ENCODE measurements at places on chromosomes 13 and 19.
A peak's percentile ranks its signal among the peaks of the same experiment; 100 is the strongest.

GRCh38 chr13:24167666-24168391, 7.3 kb downstream of the SPATA13 start:
- DNase-seq, result no peak

DNA sequence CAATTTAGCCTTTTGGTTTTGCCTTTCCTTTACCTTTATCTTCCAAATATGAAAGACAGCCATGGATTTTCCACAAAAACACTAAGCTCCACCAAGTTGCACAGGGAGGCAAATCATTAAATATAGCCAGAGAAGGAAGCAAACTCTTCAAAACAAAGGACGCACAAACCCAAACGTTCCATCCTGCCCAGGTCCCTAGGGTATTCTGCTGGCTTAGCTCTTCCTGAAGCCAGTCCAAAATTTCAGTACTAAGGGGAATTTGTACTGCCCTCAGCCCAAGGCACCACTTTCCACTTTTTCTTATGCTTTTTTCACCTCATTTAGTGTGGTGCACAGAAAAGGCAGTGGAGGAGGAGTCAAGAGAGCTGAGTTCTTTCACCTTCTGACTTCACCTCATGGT, 169.9 kb downstream of the FLT1 start:
- no peak for DNase-seq

GRCh38 chr19:16025108-16026101, 50.9 kb upstream of the TPM4 start:
- no peak for DNase-seq

DNA sequence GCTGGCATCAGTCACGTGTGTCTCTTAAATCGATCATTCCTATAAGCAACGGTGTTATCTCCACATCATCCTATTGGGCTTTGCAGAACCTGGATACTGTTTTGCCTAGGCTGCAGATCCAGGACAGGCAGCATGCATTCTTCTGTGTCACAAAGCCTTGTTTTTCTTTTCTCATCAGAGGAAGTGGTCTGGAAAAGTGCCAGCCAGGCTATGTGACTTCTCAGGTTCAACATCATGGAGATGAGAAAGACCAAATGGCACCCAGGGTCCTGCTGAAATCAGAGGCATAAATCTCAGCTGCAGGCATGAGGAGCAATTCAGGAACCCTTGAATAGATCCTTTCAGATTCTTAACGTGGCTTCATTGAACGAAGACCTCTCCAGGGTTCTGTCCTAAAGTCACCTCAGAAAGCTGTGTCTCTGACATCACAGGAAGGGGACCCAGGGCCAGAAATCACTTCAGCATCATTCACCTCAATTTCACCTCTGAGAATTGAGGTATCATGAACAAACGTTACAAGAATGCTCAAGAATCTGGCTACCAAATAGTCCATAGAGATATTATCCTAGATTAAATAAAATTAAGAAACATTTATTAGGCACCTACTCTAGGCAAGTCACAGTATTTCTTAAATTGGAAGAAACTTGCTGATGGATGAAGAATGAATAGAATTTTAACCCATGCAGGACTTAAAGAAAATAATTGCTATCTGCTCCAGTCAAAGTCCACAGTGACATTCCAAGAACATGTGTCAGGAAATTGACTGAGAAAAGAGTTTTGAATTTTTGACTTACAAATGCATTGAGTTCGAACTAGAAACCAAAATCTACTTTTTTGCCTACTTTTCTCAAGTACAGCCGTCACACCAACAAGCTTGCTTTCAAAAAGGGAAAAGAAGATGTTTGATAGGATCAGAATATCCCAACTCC, 124.1 kb downstream of the COG6 start:
- DNase-seq, result no peak

DNA sequence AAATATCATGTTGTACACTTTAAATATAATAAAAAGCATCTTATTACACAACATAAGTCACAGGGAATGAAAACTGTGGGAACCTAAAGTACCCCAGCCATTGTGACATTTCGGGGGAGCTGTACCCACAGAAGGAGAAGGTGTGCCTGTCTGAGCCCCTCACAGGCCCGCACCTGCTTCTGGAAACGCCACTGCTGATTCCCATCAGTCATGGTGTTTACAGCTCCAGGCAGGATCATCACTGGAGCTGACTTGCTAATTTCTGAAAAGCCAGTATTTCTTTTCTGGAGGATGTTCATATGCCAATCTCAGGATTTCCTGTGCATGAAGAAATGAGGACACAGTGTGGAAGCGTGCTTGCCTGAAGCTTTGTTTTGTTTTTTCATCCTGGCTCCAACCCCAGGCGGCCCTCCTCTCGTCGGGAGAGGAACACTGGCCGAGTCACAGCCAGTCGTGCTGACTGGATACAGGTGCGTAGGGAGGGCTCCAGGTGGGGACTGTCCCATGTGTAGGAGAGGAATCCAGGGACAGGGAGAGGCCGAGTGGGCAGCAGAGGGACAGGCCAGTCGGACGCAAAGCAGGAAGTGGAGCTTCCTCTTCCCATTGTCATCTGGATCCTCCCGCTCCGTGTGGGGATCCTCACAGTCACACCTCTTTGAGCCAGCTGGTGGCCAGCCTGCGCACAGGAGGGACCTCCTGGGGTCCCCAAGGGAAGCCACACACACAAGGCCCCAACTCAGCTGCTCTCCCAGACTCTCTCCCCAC, 4.2 kb upstream of the ATP12A start:
- DNase-seq, result no peak

- DNase-seq, result no peak
These were observed 49.8 kb upstream of the TRPC4 start for GRCh38 chr13:37919329-37919880.

- DNase-seq, result no peak
These were observed 18.6 kb upstream of the STRN4 start for GRCh38 chr19:46764817-46765291.

GRCh38 chr13:28376604-28377003, 118.3 kb downstream of the FLT1 start:
- DNase-seq, result no peak

DNA sequence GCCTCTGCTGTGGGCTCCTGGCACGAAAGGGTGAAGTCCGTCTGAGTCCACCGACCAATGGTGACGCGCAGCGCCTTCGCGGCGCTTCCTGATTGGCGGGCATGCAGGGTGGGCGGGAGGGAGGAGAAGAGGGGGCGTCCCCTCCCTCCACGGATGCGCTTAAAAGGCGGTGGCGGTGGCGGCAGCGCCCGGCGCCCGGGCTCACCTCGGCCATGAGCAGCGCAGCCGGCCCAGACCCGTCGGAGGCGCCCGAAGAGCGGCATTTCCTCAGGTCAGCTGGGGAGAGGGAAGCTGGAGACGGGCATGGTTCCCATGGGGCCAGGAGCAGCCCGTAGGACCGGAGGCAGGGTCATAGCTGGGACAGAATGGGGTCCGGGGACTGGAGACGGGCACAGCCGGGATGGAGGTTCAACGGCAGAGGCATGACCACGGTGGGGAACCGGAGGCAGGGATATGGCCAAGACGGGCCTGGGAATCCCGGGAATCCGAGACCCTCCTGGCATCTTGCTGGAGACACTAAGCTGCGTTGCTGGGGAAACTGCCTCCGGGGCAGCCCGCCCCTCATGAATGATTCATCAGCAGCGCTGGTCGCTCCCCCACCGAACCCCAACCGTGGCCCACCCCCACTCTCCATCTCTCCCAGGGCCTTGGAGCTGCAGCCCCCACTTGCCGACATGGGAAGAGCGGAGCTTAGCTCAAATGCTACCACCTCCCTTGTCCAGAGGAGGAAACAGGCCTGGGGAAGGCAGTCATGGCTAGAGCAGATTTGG, at the start of gene YJEFN3:
Gene YJEFN3, plus strand, starts transcription at position 191 of the 770 bp plus-strand sequence. Its CDS starts 22 bp downstream, at position 213.
- peak; percentile 72 for DNase-seq

Measured in amygdala (tissue), 56 donors.